ENCODE measurements at places on chromosomes 1 and 21.

- DNase-seq = no peak
Observed at GRCh38 chr1:221397606-221398005, 344.3 kb downstream of the DUSP10 start.

DNA sequence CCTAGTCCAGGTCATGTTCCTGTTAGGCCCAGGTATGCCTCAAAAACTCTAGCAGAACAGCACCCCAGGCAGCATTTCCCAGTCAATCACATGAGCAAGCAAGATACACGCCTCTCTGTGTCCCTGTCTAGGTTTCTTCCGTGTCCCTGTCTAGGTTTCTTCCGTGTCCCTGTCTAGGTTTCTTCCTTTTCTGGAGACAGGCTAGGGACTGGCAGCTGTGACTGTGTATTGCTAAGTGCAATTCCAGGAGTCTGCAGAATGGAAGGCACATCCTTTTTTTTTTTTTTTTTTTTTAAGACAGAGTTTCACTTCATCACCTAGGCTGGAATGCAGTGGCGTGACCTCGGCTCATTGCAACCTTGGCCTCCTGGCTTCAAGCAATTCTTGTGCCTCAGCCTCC, 77.6 kb downstream of the SETD4 start:
- no peak for DNase-seq

DNA sequence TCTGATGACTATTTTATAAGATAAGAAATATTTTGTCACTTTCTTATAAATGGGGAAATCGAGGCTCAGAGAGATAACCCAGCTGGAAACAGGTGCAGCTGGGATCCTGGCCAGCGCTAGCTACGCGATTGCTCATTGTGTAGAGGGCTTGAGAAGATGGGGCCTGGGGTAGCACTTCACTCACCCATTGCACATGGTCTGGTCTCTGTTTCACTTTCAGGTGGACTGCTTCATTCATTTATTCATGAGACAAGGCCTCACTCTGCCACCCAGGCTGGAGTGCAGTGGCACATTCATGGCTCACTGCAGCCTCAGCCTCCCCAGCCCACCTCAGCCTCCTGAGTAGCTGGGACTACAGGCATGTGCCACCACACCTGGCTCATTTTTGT, 23.8 kb downstream of the UBE4B start:
- DNase-seq = no peak

DNA sequence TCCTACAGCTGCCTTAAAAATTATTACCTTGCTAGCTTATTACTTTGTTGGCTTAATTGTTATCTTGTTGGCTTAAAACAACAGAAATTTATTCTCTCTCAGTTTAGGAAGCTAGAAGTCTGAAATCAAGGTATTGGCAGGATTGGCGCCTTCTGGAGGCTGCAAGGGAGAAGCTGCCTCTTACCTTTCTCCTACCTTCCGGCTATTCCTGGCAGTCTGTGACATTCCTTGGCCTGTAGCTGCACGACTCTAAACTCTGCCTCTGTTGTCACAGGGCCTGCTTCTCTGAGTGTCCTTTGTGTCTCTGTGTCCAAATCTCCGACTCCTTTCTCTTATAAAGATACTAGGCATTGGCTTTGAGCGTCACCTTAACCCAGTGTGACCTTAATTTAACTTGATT, 579.9 kb upstream of the B3GALT2 start:
- no peak for DNase-seq

DNA sequence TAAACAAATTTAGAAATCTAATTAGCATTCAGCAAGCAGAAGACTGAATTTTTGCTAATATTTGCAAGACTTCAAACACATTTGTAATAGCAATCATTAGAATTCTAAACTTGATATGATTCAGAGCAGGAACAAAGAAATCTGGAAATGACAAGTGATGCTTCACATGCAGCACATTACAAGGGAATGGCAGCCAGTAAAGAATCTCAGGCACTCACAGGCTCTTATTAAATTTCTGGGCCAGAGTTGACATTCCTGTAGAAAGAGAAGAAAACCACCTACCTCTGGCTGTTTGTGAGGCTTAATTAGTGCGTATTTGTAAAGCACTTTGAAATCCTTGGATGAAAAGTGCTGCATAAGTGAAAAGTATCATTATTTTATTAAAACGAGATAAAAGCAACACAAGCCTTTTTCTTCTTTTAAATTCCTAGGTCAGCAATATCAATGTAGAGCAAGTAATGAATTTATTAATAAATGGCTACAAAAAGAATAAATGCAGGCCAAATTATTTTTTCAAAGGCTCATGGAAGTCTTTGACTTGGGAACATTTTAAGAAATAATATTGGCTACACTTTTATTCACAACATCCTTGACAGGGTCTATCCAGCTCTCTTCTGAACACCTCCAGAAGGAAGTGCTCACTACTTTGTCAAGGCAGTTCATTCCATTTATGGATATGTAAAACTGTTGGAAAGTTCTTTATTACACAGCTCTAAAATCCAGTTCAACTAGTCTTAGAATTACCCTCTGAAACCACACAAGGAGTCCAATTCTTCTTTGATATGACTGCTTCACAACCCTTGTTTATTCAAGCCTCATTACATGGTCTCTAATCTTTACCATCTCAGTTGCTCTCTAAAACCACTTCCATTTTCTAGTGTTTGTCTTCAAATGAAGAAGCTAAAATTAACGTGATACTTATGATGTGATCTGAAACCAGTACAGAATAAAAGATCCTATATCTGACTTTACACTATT, 32.1 kb upstream of the SCYL3 start:
- DNase-seq = no peak

- DNase-seq = no peak
Observed at GRCh38 chr21:41425588-41425953, 468 bp upstream of the MX1 start.

DNA sequence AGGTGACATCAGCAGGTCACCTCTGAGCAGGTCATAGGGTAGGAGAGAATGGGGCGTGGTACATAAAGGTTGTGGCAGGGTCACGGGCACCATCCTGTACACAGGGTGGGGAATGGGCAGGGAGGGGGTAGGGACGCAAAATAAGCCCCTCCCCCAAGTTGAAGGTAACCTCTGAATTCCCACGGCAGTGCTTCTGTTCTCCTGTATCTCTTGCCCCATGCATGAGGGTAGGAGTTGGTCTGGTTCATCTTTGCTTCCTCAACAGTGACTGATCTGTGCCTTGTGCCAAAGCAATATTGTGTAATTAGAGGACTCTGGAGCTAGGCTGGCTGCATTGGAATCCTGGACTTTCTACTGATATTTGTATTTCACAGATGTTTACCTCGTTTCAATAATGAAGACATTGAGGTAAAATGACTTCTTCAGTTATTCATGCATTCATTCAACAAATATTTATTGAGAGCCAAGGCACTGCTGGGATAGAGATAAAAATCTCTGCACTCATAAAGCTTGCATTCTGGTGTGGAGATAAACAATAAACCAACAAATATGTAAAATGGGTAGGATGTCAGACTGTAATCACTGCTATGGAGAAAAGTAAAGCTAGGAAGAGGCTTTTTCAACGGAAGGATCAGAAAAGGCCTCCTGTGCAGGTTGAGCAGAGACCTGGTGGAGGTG, 18.4 kb upstream of the GFI1 start:
- no peak for DNase-seq

- no peak for DNase-seq
Observed at GRCh38 chr1:62621907-62622306, 24.6 kb downstream of the ANGPTL3 start.

GRCh38 chr1:56424744-56425493, 154.4 kb downstream of the PLPP3 start:
- no peak for DNase-seq

DNA sequence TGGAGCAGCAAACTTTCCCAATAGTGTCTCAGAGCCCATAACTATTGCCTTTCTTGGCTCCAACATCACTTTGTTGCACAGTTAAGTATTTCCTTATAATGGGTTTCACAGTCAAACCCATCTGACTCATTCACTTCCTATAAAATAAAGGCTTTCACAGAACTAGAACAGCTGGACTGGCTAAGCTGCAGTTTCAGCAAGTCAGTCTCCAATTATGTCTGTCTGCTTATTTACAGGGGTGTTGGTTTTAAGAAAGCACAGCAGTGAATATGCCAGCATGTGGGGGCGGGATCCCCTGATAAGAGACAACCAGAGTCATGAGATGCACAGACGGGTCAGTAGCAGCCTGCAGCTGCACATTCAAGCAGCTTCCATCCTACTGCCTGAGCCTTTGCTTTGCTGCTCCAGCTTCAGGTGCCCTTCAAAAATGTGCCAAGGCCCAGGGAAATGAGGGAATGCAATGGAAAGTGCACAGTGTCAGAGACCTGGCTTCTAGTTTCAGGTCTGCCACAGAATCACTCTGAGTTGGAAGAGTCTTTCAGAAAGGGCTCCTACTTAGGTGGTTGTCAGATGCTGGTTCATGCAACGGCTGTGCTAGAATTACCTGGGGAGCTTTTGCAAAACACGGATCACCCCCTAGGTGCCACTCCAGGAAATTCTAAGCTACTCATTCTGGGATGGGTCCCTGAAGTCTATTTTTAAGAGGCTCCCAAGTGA, 24.8 kb downstream of the RNF19B start:
- DNase-seq = no peak

DNA sequence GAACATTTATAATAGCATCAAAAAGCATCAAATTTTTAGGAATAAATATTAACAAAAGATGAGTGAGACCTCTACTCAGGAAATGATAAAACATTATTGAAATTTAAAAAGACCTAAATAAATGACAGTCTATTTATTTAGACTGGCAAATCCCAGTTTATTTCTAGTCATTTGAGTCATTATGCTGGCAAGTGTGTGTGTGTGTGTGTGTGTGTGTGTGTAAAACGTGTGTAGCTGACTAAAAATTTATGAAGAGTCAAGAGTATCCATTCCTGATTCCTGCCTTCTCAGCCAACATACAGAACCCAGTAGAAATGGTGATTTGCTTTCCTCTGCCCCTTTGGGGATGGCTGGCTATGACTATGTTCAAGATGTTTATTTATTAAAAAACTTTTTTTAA, 46.2 kb downstream of the OSBPL9 start:
- no peak for DNase-seq

DNA sequence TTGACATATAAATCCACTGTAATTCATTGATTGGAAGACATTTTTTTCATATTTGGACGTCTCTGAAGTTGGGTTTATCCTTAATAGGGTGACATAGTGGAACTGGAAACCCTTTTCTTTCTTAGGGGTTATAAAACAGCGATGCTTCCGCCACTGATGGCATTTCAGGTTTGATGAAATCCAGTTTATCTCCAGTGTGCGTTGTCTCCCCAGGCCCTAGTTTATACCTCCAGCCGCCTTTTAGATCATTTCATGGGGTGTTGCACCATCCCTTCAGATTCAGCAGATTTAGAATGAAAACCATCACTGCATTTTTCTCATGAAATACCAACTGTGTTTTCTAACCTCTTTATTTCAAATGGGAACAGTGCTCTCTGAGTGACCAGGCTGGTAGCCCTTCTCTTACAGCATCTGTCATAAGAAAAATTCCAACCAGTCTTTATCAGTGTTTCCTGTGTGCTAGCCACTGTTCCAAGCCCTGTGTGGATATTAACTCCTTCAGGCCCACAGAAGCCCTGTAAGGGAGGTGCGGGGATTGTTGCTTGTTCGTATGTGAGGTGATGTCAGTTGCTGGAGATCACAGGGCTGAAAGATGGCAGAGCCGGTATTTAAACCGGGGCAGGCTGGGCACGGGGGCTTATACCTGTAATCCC, 19.0 kb downstream of the H6PD start:
- no peak for DNase-seq

DNA sequence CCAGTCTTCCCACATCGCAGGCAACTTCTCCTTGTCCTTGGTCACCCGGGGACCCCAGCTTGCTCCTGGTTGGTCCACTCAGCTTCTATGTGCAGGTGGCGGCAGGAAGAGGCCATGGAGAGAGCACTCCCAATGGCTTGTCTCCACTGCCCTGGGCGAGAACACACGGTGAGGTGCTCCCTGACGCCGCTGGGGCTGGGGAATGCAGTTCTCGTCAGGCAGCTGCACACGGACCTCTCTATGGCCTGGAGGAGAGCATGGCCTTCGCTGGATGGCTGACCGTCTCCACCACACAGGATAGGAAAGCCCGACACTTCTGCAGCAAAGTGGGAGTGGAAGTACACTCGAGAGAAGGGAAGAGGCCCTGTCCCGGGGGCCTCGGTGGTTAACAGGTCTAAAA, 11.8 kb downstream of the C1orf174 start:
- DNase-seq = no peak
